ENCODE measurements at places on chromosomes 4 and X.

DNA sequence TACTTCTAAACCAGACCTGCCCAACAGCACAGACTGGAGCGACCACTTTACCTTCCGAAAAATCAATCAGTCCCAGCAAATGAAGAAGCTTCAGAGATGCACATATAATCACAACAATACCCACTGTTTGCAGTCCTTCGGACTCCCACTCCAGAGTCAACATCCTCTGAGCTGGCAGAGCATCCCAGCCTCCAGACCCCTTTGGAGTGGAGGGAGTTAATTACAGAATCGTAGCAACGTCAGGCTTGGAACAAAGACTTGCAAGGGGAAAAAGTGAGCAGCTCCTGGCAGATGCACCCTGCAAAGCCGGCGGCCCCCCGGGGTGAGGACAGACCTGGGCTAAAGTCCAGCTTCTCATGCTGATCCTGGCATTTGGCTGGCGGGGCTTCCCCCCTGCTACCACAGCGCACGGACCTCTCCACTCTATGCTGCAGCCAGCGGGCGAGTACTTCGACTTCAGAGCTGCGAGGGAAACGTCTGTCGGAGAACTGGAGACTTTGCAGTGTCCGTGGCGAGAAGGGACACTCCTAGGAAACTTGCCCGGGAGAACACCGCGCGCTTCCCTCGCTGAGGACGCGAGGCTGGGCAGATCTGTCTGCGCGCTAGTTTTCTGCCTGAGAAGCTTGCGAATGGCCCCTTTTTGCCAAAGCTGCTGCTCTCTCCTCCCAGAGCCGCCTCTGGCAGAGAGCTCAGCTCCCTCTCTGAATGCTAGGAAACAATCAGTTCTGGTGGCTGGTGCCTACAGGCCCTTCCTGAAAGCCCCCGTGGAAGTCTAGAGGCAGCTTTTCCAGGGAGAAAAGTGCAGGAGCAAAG, 283.7 kb downstream of the PACRGL start:
- DNase-seq = no peak

- no peak for DNase-seq
These were observed 368.0 kb downstream of the GBA3 start for GRCh38 chr4:23060776-23061175.

- DNase-seq = no peak
These were observed 1035.8 kb downstream of the ADGRL3 start for GRCh38 chr4:62235911-62236310.

DNA sequence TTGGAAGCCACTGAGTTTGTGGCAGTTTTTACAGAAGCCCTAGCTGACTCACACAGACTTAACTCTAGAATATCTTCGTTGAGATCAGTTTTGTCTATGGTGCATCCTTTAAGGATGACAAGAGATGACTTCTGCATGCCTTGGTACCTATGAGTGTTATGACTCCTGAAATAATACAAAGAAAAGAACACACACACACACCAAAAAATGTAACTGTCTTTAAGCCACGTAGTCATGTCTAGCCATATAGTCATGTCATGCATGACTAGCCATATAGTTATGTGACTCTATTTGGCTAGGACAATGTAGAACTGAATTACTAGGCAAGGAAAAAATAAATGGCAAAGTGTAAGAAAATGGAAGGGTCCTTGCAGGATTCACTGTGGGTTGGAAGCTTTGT, 447.8 kb downstream of the NLGN4X start:
- no peak for DNase-seq

GRCh38 chrX:53086464-53086863, 4.3 kb downstream of the TSPYL2 start:
- DNase-seq = no peak

DNA sequence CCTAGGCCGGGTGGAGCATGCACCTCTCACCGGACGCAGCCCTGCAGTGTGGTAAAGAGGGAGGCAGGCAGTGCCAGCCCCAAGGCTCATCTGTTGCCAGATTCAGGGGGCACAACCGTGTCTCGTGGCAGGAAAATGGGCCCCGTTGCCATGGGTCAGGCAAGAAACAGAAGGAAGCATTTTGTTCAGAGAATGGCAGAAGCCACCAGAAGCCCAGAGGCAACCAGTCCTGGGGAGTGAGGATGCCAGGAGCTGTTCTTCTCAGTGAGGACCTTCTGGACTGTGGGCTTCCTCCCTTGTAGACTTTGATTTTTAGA, 12.5 kb upstream of the UVSSA start:
- no peak for DNase-seq

DNA sequence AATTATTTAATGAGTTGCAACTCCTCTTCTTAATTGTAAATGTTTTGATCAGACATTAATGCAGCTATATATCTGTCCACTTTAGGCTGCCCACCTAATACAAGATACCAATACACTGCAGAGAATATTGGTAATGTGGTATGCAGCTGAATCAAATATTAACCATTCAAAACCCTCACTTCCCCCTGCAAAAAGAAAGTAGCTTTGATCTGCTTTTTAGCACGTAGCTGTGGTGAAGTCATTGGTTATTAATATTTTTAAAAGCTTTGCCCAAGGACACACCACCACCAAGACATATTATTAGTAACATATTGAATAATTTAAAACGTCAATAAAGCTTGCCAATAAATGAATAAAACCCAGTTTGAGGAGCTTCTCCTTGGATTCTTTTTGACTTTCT, 28.6 kb upstream of the CYP2U1 start:
- DNase-seq = no peak

DNA sequence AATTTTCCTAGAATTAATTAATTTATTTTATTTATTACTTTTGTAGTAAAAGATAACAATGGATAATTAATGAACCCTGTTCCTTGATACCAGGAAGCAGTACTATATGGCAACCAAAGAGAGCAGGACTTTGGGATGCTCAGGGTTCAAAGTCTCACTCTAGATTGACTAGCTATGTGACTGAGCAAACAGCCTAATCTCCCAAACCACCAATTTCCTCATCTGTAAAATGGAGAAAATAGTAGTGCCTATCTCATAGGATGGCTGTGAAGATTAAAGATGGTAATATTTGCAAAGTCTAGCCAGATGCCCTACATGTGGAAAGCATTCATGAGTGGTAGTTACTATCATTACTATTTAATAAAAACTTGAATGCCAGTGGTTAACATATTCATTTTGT, 97.6 kb downstream of the PRDM5 start:
- DNase-seq = no peak

DNA sequence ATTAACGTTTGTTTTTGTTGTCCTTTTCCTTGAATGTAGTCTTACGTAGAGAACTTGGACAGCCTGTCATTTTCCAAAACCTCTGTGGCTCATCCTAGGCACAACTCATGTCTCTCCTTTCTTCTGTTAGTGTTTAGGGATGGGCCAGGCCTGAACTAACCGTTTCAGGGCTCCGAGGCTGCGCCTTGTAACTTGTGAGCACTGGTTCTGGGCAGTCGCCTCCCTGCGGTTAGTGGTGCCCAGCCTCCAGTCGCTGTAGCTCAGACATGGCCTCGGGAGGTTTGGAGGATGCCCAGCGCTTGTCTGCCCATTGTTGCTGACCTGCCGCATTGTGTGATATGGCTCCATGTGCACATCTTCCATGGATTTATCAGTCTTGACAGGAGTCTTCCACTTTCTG, 32.8 kb downstream of the TMEM131L start:
- no peak for DNase-seq

DNA sequence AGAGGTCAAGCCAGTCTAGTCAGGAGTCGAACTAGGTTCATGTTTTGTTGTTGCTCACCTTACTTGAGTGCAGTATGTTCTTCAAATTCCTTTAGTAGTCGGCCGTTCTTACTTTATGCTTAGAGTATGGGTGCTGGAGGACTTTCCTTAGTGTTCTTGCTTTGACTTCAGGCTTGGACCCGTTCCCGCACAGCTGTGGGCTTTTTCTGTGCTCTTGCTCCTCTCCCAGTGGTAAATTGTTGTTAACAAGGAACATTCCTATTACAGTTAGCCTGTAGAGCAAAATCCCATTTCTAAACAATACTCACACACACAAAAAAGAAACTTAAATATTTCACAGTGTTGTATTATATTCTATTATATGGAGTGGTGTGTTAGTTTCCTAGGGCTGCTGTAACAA, 113.5 kb downstream of the RAP1GDS1 start:
- DNase-seq = no peak

Data from activated CD4-positive, alpha-beta T cell treated with anti-CD3 and anti-CD28 coated beads, Interleukin-2, amount 10 ng/mL, durations not matched to agents 7 days and 5 days (primary cell).